ENCODE measurements at places on chromosomes 2 and 18. TPM values are rescaled to one million over a fixed set of nuclear protein-coding genes. Genes with fewer than 3 reads are reported as not detected.

CLEC4F gene
- under 0.01 TPM for total RNA-seq

GKN2 gene
- not detected for total RNA-seq

CRYGC gene
- total RNA-seq = not detected

CCL20 gene
- 0.60 TPM for total RNA-seq

MYOM1 gene
- 1.1 TPM for total RNA-seq

RAMP1 gene
- total RNA-seq = not detected

CDH2 gene
- 2.2 TPM for total RNA-seq

ANKRD44 gene
- 1.6 TPM for total RNA-seq

GREB1L gene
- total RNA-seq = 2.0 TPM

GATA6 gene
- total RNA-seq = 0.44 TPM

SP3 gene
- 70.6 TPM for total RNA-seq

FOXD4L1 gene
- total RNA-seq = under 0.01 TPM

ACVR1 gene
- total RNA-seq = 13.3 TPM
